H1 (cell line): ENCODE measurements at places on chromosomes 2 and 18.

DNA sequence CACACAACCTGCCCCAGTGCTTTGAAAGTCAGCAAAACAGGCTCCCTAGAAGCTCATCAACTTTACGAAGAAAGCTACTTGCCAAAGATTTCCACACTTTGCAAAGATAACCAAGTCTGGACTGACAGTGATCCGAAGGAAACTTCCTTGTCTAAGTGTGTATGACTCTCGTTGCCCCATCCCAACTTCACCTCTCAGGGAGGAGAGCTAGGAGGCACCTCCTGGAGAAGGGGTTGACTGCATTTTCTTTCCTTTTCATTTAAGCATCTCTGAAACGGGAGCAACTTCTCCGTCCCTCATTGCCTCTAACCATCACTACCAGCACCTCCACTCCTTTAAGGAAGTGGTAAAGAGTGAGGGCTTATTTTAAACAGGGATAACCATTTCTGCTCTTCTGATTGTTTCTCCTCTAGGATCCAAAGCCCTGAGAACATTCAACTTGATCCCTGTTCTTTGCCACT, 7.0 kb downstream of the ZEB2 start:
- no peak overlapping the region; the same call in 1 of the 2 replicates for H3K4me3 ChIP-seq
- no peaks in the 10 kb centered on the region for H3K36me3 ChIP-seq
- peaks cover 48% of the 10 kb centered on the region for H3K4me1 ChIP-seq

DNA sequence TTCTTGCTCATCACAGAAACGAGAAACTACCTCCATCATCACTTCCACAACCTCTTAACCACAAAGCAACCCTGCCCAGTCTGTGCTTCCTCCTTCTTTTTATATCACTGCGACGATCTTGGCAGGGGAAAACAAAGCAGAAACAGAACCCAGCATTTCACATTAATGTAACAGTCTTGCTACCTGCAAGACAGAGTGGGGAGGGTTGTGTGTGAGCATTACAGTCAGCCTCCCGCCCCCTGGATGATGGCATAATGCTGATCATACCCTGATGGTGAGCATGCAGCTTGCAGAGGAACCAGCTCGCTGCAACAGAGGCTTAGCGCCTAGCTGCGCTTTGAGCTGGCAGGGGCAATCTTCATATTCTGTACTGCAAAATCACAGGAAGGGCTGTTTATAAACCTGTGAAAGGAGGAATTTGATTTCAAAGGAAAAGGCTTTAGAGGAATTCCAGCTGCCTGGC, 376.1 kb downstream of the IRS1 start:
- H3K4me3 ChIP-seq = no peak overlapping the region
- H3K36me3 ChIP-seq = no peaks in the 10 kb centered on the region; the same call in 1 of the 2 replicates
- no peaks in the 10 kb centered on the region for H3K27me3 ChIP-seq
- H3K4me1 ChIP-seq = no peaks in the 10 kb centered on the region

DNA sequence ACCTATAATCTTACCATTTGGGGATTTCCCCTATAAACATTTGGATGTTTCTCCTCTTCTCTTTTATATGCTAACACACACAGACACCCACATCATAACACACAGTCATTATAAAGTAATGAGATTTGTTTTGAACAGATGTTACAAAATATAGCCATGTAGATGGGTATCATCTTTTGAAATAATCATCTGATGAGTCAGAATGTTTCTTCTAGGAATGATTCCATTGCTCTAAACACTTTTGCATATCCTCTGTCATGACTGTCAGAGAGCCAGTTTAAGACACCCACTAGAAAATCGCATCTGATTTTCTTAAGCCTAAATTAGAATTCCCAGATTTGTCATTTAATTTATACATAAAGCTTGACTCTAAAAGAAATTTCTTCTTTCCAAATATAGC, 442.6 kb downstream of the CMPK2 start:
- no peaks in the 10 kb centered on the region for H3K4me1 ChIP-seq
- H3K36me3 ChIP-seq = no peaks in the 10 kb centered on the region
- H3K4me3 ChIP-seq = no peak overlapping the region

DNA sequence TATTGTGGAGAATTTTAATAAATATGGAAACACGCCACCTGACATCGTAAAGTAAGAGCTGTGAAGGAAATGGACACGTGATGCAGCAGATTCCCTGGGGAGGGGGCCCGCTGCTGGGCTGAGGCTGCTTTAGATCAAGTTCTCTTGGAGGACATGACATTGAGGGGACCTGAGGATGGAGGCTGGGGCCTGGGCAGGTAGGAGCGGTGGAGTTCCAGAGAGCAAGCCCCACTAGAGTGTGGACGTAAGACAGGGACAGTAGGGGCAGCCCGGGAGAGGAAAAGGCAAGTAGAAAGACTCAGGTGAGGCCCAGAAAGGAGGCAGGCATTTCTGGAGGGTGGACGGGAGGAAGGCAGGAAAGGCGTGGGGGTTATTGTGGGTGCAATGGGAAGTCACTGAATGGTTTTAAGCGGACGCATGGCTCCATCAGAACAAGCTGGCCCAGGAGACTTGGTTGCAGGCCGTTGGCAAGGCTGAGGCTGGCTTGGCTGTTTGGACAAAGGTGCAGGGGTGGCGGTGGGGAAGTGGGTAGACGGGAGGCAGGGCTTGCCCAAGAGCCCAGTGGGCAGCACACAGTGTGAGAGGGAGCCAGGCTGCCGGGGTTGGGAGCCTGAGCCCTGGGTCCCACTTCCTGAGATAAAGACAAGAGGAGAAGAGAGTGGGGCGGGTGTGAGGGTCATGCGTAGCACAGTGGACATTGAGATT, 15.7 kb downstream of the SIGLEC15 start:
- no peak for DNase-seq
- no peaks in the 10 kb centered on the region for H3K36me3 ChIP-seq
- no peak overlapping the region for H3K4me3 ChIP-seq

DNA sequence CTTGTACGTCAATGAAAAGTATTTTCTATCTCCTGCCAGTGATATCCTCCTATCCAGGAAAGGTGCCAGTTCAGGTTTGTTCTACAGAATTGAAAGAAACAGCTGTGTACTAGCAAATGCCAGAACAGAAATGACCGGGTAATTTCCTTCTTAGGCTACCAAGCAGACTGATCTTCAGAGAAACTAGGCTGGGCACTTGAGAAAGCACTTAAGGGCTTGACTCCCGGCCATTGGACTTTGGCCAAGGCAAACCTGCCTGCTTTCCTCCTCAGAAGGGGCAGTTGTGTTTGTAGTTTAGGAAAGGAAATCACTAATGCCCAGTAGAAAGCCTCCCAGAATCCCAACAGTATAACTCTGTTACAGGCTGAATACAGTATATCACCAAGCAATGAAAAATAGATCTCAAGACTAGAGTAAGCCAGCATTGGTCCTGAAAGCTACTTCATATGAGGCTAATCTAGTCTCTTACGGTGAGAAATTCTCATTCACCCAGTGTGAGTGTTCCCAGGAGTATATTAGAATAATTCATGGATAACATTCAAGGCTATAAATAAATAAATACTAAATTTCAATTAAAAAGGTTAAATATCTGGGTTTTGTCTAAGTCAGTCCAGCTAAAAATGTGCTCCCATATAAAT, 43.0 kb upstream of the COL5A2 start:
- no peaks in the 10 kb centered on the region for H3K27me3 ChIP-seq
- no peak for DNase-seq

DNA sequence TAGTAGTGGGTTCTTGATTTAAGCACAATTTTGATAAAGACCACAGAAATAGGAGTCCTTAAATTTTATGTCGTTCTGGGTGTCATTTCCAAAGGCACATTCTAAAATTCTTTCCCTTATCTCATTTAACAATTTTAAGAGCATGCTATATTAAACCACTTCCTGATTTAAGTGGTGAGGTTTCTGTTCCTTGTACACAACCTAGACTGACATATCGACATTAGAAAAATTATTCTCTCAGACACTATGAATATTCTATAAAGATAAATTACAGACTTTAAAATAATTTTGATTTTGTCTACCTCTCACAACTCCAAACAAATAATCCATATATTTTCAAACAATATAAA, 923.8 kb downstream of the LRP1B start:
- no peak overlapping the region for H3K4me3 ChIP-seq
- no peak for DNase-seq

DNA sequence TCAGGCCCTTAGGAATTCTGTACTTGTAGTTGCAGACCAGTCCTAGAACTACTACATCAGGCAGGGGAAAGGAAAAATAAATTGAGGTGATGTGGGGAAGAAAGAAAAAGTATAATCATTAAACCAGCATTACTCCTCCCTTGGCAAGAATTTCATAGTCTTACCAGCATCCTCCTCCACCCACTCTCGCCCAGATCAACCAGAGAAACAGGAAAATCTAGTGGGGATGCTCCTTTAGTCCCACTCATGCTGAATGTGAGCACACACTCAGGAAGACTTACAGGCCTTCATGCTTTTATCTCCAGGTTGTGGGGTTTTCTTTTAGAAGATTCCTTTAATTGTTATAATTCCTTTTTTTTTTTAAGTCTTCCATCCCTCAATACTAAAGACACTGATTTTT, 129.3 kb upstream of the CCDC150 start:
- H3K36me3 ChIP-seq = no peaks in the 10 kb centered on the region
- H3K4me1 ChIP-seq = no peaks in the 10 kb centered on the region
- H3K27ac ChIP-seq = no peak overlapping the region
- no peak overlapping the region for H3K4me3 ChIP-seq

DNA sequence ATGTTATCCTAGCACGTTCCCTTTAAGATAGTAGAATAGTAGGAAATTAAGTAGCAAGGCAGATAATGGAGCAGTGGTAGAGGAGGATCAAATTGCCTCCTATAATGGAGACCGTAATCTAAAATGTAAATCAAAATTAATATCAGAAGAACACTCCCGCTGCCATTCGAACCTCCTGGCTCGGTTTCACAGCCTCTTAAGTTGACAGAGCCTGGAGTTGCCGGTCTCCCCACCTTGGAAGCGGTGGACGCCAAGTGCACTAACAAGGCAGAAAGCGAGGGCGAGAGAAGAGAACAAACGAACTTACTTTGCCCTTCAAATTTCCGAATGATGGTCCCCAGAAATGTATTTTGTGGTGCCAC, 450 bp downstream of the KCNH7 start:
- peaks cover 8% of the 10 kb centered on the region; the same call in 1 of the 2 replicates for H3K4me1 ChIP-seq
- no peak for DNase-seq
- H3K36me3 ChIP-seq = no peaks in the 10 kb centered on the region
- H3K27ac ChIP-seq = no peak overlapping the region
- H3K27me3 ChIP-seq = peaks cover 6% of the 10 kb centered on the region

GRCh38 chr18:48197819-48198218, 211.4 kb downstream of the ZBTB7C start:
- no peak overlapping the region for H3K4me3 ChIP-seq
- H3K27me3 ChIP-seq = no peaks in the 10 kb centered on the region
- H3K27ac ChIP-seq = no peak overlapping the region
- DNase-seq = no peak
- H3K36me3 ChIP-seq = no peaks in the 10 kb centered on the region

DNA sequence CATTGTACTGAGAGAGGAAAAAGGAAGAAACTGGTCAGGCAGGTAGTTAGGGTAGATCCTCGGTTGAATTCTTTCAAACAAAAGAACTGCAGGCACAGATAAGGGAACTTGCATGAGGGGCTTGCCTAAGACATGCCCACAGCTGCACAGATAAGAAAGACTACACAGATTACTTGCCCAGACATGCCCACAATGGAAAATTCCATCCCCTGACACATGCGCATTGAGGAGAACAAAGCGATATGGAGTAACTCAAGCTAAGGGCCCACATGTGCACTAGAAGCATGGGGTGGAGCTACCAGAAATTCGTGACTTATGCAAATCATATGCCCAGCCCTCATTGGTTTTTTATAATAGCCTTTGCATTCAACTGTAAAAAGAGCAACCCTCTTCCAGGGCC, 181.3 kb upstream of the ZNF521 start:
- no peaks in the 10 kb centered on the region for H3K36me3 ChIP-seq
- no peak overlapping the region for H3K4me3 ChIP-seq
- no peaks in the 10 kb centered on the region for H3K4me1 ChIP-seq
- no peaks in the 10 kb centered on the region for H3K27me3 ChIP-seq
- no peak for DNase-seq

DNA sequence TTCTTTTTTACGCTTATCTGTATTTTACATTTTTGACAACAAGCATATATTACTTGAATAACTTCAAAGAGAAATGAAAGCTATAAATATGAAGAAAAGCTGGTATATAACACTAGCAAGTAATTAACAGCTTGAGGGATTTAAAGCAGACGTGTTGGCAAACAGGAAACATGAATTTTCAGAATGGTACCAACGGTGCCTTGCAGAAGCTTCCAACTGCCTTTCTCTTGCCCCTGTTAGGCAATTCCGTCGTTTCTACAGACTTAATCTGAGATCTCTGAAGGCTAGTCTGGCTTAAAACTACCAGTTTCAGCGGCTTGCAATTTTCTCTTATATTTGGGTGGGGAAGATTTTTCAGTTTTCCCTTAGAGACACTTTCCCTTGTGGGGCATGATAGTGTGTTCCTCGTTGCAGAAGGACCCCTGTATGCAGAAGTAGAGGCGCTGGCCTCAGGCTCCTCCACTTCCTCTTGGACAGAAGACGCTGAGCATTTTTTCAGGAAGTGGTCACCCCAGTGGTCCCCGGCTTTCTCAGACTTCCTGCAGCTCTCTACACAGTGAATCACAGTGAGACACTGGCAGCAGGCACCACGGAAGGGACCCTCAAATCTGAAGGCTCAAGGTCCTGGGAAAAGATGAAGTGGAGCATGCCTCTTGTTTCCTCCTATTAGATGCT, 56.2 kb upstream of the SLC16A14 start:
- H3K4me3 ChIP-seq = no peak overlapping the region
- H3K27me3 ChIP-seq = no peaks in the 10 kb centered on the region
- H3K4me1 ChIP-seq = no peaks in the 10 kb centered on the region
- H3K36me3 ChIP-seq = no peaks in the 10 kb centered on the region
- no peak for DNase-seq

GRCh38 chr2:111898703-111899514, 502 bp downstream of the MERTK start:
- H3K36me3 ChIP-seq = no peaks in the 10 kb centered on the region
- no peak for DNase-seq
- H3K27ac ChIP-seq = no peak overlapping the region; the same call in 1 of the 2 replicates
- peaks cover 6% of the 10 kb centered on the region for H3K27me3 ChIP-seq
- H3K4me1 ChIP-seq = peaks cover 2% of the 10 kb centered on the region
- peak overlapping the region; percentile 62 for H3K4me3 ChIP-seq

DNA sequence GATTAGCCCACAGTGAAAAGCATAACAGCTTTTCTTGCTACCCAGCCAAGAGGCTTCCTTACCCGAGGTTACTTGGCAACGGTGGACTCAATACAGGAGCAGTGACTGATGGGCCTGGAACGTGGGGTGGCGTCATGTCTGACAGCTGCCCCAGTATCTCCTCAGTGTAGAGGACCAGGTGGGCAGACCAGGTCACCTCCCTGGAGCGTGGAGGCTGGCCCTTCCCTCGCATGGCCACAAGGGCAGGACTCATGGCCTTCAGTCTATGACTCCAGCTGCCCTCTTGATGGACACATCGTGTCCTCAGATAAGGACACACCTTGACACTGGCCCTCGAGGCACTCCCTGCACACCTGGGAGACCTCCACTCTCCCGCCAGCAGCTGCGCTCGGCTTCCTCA, 6.4 kb downstream of the ASPRV1 start:
- H3K27ac ChIP-seq = no peak overlapping the region
- H3K4me3 ChIP-seq = no peak overlapping the region
- no peaks in the 10 kb centered on the region for H3K27me3 ChIP-seq
- no peaks in the 10 kb centered on the region for H3K4me1 ChIP-seq
- no peak for DNase-seq
